ENCODE measurements at places on chromosomes 6 and 20.

GRCh38 chr20:695165-695866 is 19.7 kb upstream of the SCRT2 start:
- DNase-seq, result no peak

DNA sequence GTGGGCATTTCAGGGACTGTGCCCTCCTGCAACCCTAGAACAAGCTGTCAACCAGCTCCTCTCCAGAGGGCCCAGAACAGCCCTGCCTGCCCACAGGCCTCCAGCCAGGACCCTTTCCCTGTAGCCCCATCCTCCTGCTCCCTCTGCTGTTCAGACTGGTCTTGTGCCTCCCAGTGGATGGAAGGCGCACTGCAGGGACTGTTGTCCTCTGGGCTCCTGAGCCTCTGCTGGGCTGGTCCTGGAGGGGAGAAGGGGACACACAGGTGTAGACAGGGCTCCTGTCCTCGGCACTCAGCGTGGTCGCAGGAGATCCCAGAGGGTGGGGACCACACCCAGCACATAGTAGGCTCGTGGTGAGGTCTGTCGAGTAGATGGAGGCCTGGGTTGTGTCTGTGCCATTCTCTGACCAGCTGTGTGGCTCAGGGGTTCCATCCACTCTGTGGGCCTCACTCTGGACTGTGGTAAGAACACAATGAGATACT is 11.5 kb downstream of the ITPR3 start:
- DNase-seq, result peak; percentile 34

DNA sequence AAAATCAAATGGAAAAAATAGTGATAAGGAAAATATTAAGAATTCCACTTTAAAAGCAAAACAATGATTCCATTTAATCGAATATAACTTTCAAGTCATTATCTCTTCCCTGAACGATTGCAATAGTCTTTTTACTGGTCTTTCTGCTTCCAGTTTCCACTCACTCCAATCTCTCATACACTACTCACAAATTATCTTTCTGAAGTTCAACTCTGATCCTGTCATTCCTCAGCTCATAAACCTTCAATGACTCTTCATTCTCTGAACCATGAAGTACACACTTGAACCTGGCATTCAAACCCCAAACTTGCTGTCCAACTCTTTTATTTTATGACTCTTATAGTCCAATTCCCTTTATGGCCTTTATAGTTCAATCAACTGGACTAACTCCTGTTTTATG is 304.1 kb upstream of the TCF21 start:
- no peak for DNase-seq

GRCh38 chr6:165726965-165727381 is 63.9 kb upstream of the PDE10A start:
- no peak for DNase-seq

GRCh38 chr20:9400171-9401025 is 114.0 kb upstream of the LAMP5 start:
- peak; percentile 31 for DNase-seq

- DNase-seq, result peak; percentile 74
These were observed 75.2 kb downstream of the JPH2 start for GRCh38 chr20:44111712-44112335.

- DNase-seq, result no peak
These were observed 226.1 kb upstream of the RREB1 start for GRCh38 chr6:6881438-6882225.

DNA sequence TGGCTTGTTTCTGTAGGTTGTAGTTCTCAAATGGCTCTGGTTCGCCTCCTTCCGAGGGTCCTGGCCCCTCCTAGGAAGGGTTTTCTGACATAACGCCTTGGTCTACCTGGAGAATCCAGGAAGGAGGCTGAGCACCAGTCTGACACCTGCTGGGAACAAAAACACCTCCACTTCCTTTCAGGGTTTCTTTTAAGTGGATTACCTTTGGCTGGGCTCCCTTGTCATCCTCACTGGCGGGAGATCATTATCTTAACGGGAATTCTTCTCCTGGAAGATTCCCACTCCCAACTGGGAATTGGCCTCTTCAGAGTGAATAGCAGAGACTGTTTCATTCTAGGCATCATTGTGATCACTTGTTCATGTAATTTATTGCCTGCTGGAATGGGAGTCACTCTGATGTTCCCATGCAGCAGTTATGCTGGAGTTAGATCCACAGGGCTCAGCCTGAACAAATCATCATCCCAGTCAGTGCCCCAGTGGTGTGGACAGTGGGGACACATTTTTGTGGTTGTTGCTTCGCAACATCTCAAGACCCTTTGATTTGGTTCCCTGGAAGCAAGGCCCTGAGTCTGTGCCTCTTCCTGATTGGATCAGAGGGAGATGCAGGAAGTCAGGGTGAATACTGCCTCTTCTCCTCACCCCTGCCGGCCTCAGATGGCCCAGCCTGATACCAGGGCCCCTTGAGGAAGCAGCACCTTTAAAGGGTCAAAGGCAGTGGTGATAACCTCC is 49.1 kb downstream of the LYRM2 start:
- DNase-seq, result no peak

- peak; percentile 67 for DNase-seq
These were observed 43.0 kb upstream of the TMEM200A start for GRCh38 chr6:130322673-130323268.

Measured in fibroblast of skin of scalp (primary cell).